Neuronal stem cell (in vitro differentiated cells): ENCODE measurements at places on chromosomes 7 and 10.

DNA sequence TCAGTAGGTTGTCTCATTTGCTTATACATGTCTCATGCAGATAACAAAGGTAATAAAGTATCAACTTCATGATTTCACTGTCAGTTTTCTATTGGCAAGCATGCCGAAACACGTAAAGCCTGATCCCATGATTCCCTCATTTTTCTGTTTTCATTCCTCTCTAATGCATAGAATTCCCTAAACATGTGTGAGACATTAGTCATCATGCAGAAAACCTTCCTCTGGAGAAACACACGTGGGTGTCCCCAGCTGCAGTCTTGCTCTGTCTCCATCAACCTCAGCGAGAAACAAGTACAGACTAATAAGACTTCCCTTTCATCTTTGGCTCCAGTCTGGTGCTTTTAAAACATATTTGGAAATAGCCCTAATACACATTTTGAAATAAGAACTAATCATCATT, 432.7 kb upstream of the VSTM2A start:
- DNase-seq = no peak

DNA sequence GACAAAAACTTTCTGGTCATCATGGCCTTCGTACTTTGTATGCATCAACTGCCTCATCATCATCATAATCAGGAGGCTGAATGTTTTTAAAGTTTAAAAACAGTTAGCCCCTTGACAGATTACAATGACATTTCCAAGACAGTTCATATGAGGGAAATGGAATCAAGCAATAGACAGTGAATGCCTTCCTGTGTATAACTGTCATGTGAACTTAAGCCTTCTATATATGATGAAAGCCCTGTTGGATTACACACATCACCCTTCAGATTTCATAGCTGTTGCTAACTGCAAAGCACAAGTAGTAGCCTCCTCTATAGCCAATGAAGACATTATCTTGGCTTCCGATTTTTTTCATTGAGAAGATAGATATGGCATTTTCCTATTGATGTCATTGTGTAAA, 154.0 kb downstream of the PLXDC2 start:
- DNase-seq = no peak

- no peak for DNase-seq
Observed at GRCh38 chr7:4174884-4175283, 507.2 kb upstream of the FOXK1 start.

DNA sequence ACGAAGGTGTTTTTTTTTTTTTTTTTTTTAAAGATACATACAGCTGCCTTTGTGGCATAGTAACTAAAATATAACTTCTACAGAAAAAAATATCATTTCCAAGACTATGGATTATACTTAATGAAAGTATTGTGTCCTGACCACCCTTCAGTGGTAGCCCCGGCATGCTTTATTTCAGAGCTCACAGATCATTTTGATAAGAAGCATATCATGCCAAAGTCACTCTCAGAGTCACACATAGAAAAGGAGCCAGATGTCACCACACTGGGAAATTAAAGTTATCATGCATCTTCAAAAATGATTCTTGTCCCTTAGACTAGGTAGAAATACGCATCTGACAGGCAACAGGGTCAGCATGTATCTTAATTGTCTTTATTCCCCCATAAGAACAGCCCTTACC, 3.0 kb downstream of the ADARB2 start:
- no peak for DNase-seq

GRCh38 chr7:18978108-18978495, 139.3 kb downstream of the TWIST1 start:
- DNase-seq = no peak

DNA sequence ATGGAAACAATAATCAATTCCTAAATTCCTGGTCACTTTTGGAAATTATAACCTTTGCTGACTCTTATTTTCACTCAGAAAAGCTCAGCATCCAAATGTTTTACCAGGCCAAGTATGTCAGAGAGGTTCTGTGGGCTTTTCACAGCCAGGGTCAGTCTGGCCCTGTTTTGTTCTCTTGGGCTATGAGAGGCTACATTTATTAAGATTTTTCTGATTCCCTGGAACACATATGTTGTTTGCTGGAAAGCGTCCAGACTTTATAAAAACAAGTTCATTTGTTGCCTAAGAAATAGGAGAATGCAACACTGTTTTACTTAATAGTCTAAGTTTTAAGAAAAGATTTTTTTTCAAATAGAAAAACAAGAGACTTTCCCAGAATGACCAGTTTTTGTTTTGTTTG, 238.4 kb upstream of the PLXDC2 start:
- DNase-seq = no peak

DNA sequence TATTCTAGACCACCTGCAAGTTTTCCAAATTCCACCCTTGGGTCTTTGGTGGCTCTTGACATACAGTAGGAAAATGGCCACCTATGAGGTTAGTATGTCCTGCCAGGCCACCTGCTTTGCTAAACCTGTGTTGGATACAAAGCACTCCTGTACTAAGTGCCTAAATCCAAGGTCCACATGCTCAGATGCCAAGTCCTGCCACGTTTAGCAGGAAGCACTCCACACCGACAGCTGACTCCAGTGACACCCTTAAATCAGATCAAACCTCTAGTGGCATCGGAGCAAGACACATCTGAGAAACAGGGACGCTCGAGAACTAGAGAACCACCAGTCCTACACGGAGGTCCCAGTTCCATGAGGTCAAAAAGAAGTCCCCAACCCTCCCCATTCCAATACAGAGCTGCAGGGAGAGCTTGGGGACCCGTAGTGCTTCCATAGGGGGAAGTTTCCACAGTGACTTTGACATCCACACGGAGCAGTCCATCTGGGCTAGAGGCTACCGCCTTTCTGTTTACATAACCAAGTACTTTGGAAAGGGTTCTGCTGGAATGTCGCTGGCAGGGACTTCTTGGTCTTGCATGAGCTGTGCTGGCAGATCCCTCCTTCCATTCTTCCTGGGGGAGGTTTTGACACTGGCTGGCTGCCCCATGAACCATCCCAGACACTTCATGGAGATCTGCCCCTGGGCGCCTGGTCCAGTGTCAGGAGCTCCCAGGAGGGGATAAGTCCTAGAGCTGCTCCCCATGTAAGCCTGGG, 290.6 kb downstream of the PRPF18 start:
- DNase-seq = no peak

DNA sequence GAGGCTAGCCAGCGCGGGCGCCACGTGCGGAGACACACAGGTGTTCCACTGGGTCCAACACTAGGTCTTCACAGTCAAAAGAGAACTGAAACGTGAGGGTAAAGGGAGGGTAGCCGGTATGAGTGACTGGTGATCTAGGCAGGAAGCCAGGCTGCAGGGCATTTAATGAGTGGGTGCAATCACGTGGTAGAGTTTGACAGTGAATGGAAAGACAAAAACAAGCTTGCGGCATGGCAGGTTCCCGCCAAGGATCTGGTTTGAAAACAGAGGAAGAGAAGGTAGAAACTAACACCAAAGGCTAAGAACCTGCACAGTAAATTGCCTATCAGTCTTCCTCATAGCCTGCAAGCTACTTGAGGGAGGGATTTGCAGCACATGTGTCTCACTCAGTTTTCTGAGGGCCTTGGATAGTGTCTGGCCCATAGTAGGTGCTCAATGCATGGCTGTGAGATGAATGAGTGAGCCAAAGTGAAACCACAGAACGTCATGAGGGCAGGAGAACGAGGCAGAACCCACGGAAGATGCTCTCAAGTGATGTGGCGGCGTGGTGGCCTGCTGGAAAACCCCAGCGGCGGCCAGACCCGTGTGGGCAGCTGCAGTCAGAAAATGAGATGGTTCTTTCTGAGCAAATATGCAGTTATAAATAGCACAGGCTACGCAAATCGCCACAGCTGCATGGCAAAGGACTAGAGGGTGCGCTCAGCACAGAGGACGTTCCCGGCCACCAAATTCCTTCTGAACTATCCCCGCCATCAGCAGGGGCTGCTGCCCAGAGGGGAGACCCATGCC, 183.6 kb upstream of the NFE2L3 start:
- no peak for DNase-seq

DNA sequence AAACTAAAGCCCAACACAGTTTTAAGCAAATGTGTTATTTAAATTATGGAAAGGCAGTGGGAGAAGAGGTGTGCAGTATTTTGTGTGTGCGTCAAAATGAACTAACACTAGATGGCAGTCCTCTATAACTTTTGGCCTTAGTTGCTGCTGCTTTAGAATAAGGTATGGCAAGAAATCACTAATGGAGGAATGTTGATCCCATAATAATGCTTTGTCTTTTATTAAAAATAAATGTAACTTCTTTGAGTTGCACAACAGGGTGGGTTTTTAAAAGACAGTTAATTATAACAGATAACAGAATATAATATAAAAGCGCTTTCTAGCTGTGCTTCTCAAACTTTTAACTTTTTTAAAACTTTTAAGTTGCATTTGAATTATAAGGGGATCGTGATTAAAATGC, 56.4 kb downstream of the BBS9 start:
- peak; percentile 53 for DNase-seq

DNA sequence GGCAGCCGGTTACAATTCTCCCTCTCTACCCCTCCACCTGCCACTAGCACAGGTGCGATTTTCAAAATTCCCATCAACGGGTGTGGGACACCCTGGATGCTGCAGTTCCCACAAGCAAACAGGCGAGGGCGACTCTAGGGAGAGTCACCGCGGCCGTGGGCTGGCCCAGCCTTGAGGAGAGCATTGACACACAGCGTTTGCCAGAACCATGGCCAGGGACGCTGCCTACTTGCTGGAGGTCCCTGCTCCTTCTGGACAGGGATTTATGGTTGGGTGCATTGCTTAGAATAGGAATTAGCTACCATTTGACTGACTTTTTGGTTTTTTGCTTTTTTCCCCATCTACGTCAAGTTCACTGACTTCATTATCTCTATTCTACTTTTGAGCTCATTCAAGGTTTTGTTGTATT, 19.0 kb upstream of the CLDN4 start:
- no peak for DNase-seq

DNA sequence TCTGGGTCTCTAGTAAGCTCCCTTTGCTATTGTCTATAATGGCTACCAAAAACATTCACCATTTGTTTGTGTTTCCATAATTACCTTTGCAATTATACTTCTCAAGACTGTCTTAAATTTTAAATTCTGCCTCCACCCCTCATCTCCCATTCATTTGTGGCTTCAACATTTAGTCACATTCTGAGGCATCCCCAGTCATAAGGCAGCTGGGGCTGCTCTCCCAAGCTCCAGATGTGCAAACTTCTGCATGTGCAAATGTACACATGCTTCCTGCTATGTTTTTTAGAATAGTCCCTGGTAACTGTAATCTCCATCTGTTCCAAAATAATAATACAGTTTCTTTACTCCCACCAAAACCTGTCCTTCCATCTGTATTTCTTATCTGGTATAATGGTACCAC, 97.3 kb downstream of the CDK6 start:
- no peak for DNase-seq

GRCh38 chr10:4013651-4014121, 228.7 kb upstream of the KLF6 start:
- no peak for DNase-seq

DNA sequence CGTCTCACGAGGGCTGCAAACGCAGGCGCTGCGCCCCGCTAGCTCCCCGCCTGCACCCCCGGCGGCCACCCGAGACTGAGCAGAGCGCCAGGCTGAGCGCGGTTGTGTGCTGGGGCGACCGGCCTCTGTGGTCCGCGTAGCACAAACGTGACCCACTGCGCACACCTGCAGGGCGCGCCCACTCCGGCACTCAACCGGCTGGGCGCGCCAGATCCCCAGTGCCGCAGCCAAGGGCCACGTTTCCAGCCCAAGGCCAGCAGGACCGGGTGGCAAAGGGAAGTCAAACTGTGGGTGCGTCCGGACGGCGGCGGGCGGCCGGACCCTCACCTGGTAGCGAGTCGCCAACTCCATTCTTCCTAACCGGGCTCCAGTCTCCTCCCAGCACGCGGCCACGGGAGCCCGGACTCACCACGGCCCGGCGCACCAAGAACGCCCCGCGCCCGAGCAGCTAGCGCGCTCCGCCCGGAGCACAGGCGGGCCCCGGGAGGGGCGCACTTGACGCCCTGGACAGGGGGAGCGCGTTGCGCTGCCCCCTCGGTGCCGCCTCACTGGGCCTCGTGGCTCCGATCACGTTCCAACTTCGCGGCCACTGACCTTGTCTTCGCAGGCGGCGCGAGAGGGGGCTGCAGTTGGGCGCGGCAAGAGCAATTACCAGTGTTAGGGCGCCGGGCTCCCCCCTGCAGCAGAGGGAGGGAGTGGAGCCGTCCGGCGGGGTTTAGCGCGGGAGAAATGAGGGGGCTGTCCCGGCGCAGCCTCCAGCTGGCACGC, at the start of gene CDCA7L:
TSS of gene CDCA7L (minus strand) at position 446 of the 768 bp plus-strand sequence. CDS start at position 351, 95 bp downstream.
- DNase-seq = peak; percentile 74

DNA sequence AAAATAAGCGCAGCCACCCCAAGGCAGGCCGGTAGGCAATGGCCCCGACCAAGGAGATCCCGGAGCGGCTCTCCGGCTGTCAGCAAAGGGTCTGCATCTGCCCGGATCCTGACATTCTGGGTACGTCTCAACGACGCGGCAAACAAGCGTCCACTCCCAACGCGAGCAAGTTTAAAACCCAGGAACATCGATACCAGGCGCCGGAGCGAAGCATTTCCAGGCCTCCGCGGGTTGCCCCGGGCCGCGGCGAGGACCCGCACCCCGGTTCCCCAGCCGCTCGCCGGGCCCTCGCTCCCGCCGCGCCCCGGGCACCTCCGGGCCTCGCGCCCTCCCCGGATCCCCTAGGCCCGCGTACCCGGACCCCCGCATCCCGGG, 453 bp downstream of the URGCP start:
- DNase-seq = no peak

- no peak for DNase-seq
Observed at GRCh38 chr7:144761493-144761892, 74.4 kb downstream of the TPK1 start.

DNA sequence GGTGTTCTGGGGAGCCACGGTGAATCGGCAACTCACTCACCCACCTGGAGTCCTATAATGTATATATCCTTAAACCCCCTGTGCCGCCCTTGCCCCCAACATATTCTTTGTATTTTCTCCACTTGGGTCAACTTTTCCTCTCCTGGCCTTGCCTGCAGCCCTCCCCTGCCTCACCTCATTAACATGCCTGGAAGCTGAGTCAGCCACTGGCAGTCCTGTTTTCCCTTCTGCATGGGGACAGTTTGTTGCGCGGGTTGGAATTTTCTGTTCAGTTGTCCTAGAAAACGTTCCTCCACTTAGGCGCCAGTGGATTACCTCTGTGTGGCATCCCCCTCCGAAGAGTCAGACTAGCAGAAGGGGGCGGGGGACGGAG, 97.4 kb downstream of the C10orf105 start:
- DNase-seq = no peak

- DNase-seq = no peak
Observed at GRCh38 chr7:67392596-67393438, 396.2 kb downstream of the TYW1 start.

GRCh38 chr7:8389593-8390261, 43.7 kb upstream of the NXPH1 start:
- peak; percentile 31 for DNase-seq

DNA sequence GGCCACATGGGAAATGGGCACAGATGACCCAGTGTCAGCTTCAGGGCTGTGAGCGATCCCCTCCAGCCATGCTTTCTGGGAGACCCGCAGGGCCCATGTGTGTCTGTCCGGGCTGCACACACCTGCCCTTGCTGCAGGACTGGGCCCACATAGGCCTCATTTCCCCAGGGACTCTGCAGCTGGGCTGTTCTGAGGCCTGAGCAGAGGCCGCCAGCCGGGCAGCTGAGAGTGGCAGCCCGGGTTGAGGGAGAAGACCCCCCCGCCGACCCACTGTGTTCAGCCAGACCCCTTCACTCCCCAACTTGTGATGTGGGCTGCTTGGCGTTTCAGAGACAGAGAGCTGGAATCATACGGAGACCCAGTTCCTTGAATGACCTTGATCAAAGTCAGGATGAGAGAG, 50.1 kb upstream of the DPYSL4 start:
- DNase-seq = no peak
